Tibial nerve (tissue), 4 donors: ENCODE measurements at places on chromosomes 2 and 18.

- DNase-seq = no peak
These were observed 165.2 kb upstream of the APCDD1 start for GRCh38 chr18:10289251-10289650.

- no peak for DNase-seq
These were observed 422.5 kb upstream of the PIK3C3 start for GRCh38 chr18:41532344-41533086.

DNA sequence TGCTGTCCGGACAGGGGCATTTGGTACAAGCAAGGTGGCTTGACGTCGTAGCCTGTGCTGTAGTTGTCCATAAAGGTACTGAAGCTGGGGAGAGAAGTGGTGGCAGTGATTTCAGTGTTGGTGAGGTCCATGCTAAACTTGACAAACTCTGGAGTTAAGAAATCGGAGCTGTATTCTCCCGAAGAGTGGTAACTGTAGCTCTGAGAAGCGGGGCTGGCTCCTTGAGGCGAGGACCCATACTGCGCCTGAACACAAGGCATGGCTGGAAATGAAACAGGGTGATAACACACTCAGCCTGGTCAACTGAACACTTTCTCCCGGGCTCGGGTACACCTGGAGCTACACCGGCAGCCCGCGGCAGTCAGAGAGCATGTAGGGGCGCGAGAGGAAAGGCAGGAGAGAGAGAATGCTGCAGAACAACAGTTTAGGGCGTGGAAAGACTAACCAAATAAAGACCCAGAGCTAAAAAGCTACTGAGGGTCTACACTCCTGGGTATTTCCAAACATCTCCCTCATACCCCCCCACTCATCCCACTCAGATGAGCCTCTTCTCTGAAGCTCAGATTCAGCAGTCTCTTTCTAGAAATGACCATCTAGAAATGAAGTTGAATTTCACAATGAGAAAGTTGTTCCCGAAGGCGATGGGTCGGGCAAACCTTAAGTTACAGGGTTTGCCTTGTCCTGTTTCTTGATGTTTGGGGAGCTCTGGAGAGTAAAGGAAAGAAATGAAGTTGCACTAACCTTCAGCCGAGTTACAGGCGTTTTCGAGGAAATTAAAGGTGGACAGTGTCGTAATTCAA, 2.4 kb downstream of the NR4A2 start:
- DNase-seq = no peak

- DNase-seq = peak; percentile 51
These were observed 1.7 kb downstream of the NCK2 start for GRCh38 chr2:105746177-105747080.

DNA sequence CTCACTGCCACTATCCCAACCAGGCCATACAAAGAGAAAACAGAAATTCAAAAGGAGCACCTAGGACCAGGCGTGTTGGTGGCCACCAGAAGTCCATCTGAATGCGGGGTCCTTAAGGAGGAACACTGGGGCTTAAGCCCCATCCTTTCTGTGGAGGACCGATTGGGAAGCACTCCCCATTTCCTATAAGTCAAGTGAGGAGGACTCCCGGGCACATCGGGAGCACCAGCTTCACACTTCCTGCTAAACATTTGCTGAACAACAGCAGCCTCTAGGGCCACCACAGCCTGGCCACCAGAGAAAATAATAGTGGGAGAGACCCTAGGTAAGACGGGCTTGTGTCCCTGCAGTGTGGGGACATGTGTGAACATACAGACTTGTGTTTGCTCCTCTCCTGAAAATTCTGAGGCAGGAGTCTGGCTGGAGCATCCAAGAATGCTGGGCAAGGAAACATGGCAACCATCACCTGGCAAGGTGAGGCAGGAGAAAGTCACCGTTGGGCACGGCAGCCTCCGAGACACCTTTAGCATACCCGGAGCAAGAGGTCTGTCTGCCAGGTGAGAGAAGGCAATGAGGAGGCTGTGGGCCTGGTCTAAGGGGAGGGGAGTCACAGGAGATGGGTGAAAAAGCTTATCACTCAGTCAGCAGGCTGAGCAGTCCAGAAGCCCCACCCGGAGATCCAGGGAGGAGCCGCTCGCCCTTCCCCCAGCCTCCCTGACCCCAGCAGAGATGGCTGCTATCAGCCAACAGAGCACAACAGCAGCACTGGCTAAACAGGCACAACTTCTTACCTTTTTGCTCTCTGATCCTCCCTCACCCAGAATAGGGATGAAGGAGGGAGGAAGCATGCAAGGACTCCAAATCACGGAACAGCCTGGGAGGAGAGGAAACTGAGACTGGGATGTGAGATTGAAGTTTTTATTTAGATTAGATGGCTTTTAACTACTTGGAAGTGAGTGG, 282.3 kb downstream of the EIPR1 start:
- DNase-seq = no peak

GRCh38 chr2:199570934-199571333, 113.2 kb upstream of the SATB2 start:
- no peak for DNase-seq

GRCh38 chr2:97660775-97661389, 3.0 kb downstream of the ACTR1B start:
- DNase-seq = no peak

GRCh38 chr18:62596145-62597005, 73.5 kb downstream of the ZCCHC2 start:
- DNase-seq = no peak

DNA sequence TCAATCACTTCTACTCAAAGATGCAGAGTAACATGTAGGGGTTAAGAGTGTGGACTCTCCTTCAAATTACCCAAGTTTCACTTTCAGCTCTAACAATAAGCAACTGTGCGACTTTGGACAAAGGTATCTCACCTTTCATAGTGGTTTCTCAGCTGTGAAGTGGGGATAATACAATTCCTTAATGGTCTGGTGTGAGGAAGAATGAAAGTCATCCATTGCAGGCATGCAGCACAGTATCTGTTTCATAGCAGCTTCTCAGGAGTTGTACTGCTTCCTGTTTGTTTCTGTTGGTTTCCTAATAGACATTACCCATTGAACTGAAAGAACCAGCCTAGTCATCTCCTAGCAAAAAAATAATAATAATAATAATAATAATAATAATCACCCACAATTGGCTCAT, 74.4 kb downstream of the DDX18 start:
- DNase-seq = no peak

- no peak for DNase-seq
These were observed 114.1 kb downstream of the ZBTB7C start for GRCh38 chr18:48294899-48295585.

DNA sequence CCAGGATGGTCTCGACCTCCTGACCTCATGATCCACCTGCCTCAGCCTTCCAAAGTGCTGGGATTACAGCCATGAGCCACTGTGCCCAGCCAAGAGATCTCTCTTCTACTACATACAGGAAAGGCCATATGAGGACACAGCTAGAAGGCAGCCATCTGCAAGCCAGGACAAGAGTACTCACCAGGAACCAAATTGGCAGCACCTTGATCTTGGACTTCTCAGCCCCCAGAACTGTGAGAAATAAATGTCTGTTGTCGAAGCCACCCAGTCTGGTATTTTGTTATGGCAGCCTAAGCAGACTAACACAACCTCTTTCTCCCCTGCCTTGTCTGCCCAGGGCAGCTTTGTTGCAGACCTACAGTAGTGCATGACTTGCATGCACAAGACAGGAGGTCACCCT, 211.3 kb upstream of the HAAO start:
- no peak for DNase-seq

GRCh38 chr18:63905361-63905760, 2.4 kb upstream of the SERPINB10 start:
- DNase-seq = no peak

GRCh38 chr2:135582383-135582782, 51.1 kb downstream of the R3HDM1 start:
- DNase-seq = no peak

GRCh38 chr2:173898178-173898668, 67.0 kb downstream of the SP3 start:
- no peak for DNase-seq

- DNase-seq = no peak
These were observed 33.0 kb upstream of the IER3IP1 start for GRCh38 chr18:47209171-47209570.

DNA sequence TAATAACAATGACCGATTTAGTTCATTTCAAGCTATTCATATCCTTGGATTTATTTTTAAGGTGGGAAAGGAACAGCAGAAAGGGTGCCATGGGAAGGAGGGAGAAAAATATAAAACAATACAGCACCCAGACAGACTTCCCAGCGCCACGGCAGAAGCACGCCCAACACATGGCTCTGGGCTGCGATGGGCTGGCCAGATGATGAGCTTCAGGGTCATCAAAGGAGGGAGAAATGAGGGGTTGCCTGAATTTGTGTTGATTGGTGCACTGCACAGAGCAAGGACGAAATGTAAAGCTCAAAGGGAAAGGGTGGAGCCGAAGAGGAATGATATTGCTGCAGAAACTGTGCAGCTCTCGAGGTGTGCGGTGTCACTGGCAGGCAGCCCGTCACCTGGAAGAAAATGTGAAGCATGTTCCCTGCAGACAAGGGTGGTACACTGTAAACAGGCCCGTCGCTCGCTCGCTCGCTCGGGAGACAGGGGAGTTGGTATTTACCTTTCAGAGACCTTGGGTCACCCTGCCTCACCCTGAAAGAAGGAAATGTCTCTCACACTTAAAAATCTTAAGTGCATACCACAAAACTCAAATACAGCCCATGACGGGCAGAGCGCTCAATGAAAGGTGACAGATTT, 195.5 kb upstream of the CTAGE1 start:
- no peak for DNase-seq

DNA sequence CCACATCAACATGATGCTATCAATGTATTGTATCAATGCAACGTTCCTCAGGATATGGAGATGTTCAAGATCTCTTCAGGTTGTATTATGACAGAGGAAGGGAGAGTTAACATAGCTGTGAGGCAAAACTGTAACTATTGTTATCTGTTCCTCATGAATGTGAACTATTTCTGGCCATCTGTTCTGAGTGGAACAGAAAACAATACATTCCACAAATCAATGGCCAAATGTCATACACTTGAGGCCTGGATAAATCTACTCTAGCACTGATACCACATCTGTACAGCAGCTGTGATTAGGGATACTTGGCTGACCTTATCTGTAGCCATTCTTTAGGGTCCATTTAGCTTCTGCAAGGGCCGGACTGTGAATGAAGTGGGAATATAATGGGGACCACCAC, 447.9 kb downstream of the IRS1 start:
- DNase-seq = no peak

- DNase-seq = no peak
These were observed 26.6 kb downstream of the ZFP36L2 start for GRCh38 chr2:43199492-43200488.

DNA sequence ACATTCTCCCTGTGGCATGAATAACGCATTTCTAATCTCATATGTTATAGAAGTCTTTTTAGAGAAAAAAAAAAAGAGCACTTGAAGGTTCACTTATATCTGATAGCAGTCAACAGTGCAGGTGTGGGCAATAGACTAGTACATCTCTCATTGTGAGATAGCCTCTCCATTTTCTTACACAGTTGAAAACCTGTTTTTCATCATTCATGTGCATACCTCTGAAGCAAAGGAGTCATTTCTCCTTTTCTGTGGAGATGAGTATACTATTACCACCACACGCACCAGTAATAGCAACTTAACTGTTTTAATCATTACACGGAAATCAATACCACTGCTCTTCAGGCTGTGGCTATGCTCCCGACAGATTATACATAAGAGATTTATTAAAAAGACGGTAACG, 1653.3 kb upstream of the TMEFF2 start:
- no peak for DNase-seq

DNA sequence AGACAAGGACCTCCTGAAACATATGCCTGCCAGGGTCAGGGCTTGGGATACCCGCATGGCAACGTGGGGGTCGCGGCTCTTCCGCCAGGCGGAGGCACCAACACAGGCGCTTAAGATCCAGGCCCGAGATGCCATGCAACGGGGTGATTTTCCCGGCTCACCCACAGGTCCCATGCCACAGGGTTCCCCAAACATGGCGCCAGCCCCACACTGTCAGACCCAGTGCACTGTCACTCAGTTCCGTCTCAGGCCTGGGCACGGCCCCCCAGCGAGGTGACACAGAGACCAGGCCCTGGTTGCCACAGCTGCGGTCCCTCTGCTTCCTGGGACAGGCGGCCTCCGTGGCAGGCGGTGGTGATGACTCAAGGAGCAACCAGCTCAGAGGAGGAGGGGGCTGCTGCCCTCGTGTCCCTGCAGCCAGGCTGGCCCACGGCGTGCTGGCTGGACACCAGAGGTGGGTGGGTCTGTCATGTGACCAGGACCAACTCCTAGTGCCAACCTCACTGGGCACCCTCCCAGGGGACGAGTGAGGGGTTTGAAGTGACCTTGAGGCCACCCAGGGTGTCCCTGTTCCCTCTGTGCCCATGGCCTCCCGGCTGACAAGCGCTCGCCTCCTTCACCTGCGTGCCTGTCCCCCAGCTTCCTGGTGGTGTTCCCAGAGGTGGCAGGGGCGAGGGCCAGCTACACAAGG, 4.9 kb downstream of the PDCD1 start:
- no peak for DNase-seq

GRCh38 chr2:150853263-150853662, 365.8 kb upstream of the RND3 start:
- no peak for DNase-seq

- DNase-seq = no peak
These were observed 213.5 kb upstream of the RND3 start for GRCh38 chr2:150700666-150701580.

- DNase-seq = no peak
These were observed 2.9 kb downstream of the TGOLN2 start for GRCh38 chr2:85324639-85325465.

- DNase-seq = no peak
These were observed 112.6 kb downstream of the KLHL29 start for GRCh38 chr2:23497536-23497935.

DNA sequence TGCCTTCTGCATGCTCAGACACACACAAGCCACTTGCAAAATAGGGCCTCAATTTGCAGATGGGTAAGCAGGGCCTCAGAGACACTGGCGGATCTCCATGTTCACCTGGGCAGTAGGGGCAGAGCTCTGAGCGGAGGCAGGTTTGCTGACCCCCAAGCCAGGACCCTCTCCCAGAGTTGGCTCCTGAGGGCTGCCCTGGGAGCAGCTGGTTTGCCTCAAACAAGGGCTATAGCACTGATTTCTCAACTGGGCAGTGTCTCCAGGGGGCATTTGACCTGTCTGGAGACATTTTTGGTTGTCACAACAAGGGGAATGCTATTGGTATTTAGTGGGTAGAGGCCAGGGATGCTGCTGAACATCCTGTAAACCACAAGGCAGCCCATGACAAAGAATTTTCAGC, 11.6 kb downstream of the GLI2 start:
- no peak for DNase-seq
